ENCODE measurements at places on chromosomes 3 and 15.

- peak; percentile 92 for DNase-seq
- no peaks in the 10 kb centered on the region for H3K4me1 ChIP-seq
- H3K4me3 ChIP-seq: no peak overlapping the region
- H3K27me3 ChIP-seq: no peaks in the 10 kb centered on the region
- H3K36me3 ChIP-seq: no peaks in the 10 kb centered on the region
Observed at GRCh38 chr3:29064085-29064484, 216.8 kb upstream of the RBMS3 start.

DNA sequence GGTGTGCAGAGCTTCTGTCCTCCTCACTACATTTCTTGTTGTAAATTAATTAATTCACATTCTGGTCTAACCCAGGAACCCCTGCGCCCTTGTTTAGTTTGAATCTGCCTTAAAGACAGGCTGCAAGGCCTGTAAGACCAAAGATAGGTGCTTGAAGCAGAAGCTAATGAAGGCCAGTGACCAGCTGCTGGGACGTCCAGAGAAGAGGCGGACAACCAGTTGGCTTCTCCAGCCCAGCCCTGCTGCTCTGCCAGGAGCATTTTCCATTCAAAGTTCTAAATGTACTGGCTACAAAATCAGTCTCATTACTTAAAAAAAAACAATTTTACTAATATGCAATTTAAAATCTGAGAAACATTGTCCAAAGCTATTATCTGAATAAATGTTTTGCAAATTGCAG lies 43.6 kb downstream of the FSIP1 start:
- H3K36me3 ChIP-seq: no peaks in the 10 kb centered on the region
- no peaks in the 10 kb centered on the region for H3K27me3 ChIP-seq
- H3K4me3 ChIP-seq: no peak overlapping the region
- H3K4me1 ChIP-seq: no peaks in the 10 kb centered on the region
- no peak for DNase-seq
- no peak overlapping the region for H3K27ac ChIP-seq

DNA sequence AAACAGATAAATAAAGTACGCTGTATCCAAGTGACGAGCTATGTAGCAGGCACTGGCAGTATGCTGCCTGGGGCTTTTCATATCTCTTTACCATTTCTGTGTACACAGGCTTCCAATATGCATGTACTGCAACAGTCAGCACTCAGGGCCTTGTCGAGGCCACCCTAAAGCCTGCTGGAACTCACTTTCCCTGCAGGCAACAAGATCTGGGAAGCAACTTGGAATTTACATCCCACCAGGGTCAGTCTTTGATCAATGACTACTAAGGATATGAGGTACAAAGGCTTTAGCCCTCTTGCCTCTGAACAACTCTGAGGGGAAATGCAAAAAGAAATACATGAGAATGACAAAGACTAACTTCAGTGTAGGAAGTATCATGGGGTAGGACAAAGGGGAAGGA lies 101.8 kb upstream of the ARL6 start:
- no peak overlapping the region for H3K4me3 ChIP-seq
- H3K27ac ChIP-seq: no peak overlapping the region
- no peaks in the 10 kb centered on the region for H3K4me1 ChIP-seq
- H3K27me3 ChIP-seq: no peaks in the 10 kb centered on the region

DNA sequence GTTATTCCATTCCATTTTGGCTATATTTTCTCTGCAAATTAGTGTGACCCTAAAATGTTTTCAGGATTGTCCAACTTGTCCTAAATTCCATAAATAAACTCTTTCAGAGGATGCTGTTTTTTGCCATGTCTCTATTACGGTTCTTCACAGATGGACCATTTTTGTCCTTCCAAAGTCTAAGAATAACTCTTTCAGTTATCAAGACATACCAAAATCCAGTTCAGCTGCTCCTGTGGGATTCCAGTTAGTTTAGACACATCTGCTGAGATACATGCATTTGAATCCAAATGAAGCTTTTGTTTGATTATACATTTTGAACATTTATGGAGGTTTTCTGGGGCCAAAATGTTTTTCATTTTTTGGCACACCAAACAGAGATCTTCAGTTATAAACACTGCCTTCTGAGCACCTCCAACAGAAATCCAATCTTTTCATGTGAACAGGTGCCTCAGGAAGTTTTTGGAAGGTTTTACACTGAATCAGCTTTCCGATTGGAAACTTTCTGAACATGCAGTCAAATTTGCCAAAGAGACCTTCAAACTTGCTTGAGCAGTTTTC lies 80.7 kb downstream of the TIGIT start:
- DNase-seq: no peak
- H3K27me3 ChIP-seq: no peaks in the 10 kb centered on the region
- no peak overlapping the region for H3K4me3 ChIP-seq
- no peaks in the 10 kb centered on the region for H3K36me3 ChIP-seq

- no peaks in the 10 kb centered on the region for H3K4me1 ChIP-seq
- DNase-seq: peak; percentile 26
- H3K27ac ChIP-seq: no peak within 1 kb of the TSS
Observed at GRCh38 chr3:54122324-54123002, at the start of gene CACNA2D3. TSS of gene CACNA2D3 (plus strand) at chr3:54122552.

DNA sequence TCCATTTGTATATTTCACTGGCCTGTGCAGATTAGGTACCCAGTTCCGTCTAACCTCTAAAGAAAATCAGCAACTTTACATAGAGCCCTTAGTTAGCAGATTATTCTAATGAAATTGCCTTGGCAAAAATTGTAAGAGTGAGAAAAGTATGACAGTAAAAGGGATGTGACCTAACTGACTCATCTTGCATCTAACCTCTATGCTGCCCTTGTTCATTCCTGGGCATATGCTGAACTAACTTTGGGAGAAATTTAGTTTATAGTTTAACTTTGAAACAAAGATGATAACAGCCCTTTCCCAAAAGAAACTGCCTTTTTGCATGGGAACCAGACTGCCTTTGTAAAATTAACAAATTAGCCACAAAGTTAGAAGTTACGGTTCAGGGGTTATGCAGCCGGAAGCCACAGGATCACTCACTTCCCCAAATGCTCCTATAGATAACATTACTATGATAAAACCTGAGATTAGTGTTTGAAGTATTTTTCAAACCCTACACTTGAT lies 839.8 kb upstream of the ALCAM start:
- H3K4me3 ChIP-seq: no peak overlapping the region
- H3K27me3 ChIP-seq: no peaks in the 10 kb centered on the region
- no peaks in the 10 kb centered on the region for H3K36me3 ChIP-seq
- no peak for DNase-seq
- H3K27ac ChIP-seq: no peak overlapping the region

- peak; percentile 96 for DNase-seq
- peaks cover 9% of the 10 kb centered on the region for H3K4me1 ChIP-seq
- H3K4me3 ChIP-seq: no peak overlapping the region
- H3K27ac ChIP-seq: no peak overlapping the region
Observed at GRCh38 chr3:152175528-152175889, 93.2 kb upstream of the MBNL1 start.

- H3K27me3 ChIP-seq: peaks cover 2% of the 10 kb centered on the region
- H3K4me3 ChIP-seq: no peak overlapping the region
- peak; percentile 11 for DNase-seq
- no peaks in the 10 kb centered on the region for H3K36me3 ChIP-seq
Observed at GRCh38 chr3:72664184-72664975, 183.9 kb downstream of the SHQ1 start.

DNA sequence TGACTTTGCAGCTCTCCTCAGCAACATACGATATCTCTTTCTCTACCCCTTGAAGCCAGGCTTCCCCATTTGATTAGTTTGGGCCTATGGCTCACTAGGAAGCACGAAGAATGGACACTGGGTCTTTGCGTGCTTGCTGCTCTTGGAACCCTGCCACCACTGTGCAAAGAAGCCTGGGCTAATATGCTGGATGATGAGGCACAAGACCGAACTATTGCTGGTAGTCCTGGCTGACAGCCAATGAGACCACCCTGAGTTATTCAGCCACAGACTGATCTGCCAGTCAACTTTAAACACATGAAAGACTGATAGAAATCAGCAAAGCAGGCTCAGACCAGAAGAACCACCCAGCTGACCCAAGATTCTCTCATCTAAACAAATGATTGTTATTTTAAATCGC lies 250.3 kb downstream of the CBLB start:
- no peaks in the 10 kb centered on the region for H3K36me3 ChIP-seq
- H3K4me3 ChIP-seq: no peak overlapping the region
- H3K4me1 ChIP-seq: no peaks in the 10 kb centered on the region
- no peak overlapping the region for H3K27ac ChIP-seq
- H3K27me3 ChIP-seq: no peaks in the 10 kb centered on the region

Measured in fibroblast of lung (primary cell).